Kidney capillary endothelial cell (primary cell): ENCODE measurements at places on chromosomes 1 and 21.

GRCh38 chr1:37246631-37247030 lies 212.3 kb upstream of the GRIK3 start:
- DNase-seq = no peak

DNA sequence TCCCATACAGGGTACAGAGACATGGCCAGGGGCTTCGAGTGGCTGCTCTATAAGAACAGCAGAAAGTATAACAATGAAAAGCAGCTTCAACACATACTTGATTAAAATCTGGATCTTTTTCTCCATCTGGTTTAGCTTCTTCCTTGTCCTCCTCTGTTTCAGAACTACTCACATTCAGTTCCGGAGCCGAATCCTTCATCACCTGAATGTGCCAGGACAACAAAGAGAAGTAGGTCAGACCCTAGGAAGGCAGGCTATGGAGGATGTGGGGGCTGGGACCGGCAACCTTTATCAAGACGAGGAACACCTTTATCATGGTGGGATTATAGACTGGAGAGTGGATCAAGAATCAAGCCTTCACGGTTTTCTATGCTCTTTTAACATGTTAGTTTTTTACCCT lies 32.2 kb upstream of the RAP1GAP start:
- no peak for DNase-seq

- no peak for DNase-seq
These were observed 589.1 kb upstream of the ADAMTS5 start for GRCh38 chr21:27555996-27556395.

DNA sequence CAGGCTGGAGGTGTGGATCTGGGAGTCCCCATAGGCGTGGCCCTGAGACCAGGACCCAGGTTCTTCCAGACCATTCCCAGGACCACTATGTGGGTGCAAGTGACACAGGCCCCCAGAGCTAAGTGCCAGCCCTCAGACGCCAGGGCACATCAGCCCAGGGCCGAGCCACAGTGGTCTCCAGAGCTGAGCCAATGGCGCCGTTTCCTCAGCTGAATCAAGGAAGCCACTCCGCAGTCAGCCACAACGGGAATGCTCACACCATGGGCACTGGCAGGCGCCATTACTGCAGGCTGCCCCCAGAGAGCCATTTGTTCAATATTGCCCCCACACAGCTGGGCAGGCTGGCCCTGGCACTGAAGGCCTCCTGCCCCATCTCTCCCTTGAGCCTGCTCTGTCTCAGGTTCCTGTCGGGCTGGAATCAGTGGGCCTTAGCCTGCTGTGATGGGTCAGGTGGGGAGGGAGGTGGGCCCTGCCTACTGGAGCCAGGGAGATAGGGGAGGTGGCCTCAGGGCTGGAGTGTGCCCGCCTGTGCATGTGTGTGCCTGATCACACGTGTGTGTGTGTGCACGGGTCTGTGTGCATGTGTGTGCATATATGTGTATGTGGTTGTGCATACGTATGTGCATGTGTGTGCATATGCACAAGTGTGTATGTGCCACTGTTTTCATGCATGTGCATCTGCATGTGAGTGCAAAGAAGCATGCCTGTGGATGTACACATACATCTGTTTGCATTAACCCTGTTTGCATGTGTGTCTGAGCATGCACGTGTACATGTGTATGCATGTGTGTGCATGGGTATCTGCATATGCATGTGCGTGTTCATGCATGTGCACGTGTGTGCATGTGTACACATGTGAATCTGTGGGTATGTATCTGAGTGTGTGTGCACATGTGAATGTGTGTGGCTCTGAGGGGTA lies 6.1 kb downstream of the GJC2 start:
- DNase-seq = no peak
